ENCODE measurements at places on chromosomes 2 and 18.

DNA sequence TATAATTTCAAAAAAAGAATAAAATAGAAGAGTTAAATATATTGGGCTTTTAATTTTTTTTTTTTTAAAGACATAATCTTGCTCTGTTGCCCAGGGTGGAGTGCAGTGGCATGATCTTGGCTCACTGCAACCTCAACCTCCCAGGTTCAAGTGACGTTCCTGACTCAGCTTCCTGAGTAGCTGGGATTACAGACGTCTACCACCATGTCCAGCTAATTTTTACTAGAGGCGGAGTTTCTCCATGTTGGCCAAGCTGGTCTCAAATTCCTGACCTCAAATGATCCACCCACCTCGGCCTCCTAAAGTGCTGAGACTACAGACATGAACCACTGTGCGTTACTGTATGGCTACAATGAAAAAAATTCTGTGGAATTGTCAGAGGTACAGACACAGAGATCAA, 98.1 kb upstream of the RGPD4 start:
- DNase-seq = no peak
- H3K27ac ChIP-seq = no peak overlapping the region
- H3K27me3 ChIP-seq = no peaks in the 10 kb centered on the region
- no peaks in the 10 kb centered on the region for H3K4me1 ChIP-seq
- no peak overlapping the region for H3K4me3 ChIP-seq
- H3K36me3 ChIP-seq = no peaks in the 10 kb centered on the region

DNA sequence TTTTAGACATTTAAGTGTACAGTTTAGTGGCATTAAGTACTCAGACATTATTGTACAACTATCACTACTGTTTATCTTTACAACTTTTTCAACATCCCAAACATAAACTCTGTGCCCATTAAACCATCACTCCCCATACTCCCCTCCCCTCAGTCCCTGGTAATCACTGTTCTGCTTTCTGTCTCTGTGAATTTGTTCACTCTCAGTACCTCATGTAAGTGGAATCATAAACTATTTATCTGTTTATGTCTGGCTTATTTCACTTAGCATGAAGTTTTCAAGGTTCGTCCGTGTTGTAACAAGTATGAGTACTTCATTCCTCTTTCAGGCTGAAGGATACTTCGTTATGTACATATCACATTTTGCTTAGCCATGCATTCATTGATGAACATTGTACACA, 9.8 kb upstream of the RUFY4 start:
- H3K27ac ChIP-seq = no peak overlapping the region
- DNase-seq = no peak
- H3K4me1 ChIP-seq = no peaks in the 10 kb centered on the region
- H3K27me3 ChIP-seq = peaks cover 63% of the 10 kb centered on the region

DNA sequence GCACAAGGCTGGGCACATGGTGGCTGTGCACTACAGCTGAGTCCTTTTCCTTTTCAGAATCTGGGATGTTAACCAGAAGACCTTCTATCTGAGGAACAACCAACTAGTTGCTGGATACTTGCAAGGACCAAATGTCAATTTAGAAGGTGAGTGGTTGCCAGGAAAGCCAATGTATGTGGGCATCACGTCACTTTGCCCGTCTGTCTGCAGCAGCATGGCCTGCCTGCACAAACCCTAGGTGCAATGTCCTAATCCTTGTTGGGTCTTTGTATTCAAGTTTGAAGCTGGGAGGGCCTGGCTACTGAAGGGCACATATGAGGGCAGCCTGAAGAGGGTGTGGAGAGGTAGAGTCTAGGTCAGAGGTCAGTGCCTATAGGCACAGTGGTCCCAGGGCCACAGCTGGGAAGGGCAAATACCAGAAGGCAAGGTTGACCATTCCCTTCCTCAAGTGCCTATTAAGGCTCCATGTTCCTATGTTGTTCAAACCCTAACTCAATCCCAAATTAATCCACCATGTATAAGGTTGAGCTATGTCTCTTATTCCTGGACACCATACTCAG, 2.2 kb downstream of the IL1RN start:
- no peak for DNase-seq
- no peaks in the 10 kb centered on the region for H3K27me3 ChIP-seq
- no peaks in the 10 kb centered on the region for H3K36me3 ChIP-seq
- no peak overlapping the region for H3K27ac ChIP-seq
- no peak overlapping the region for H3K4me3 ChIP-seq

GRCh38 chr2:195094330-195094729, 562.7 kb upstream of the SLC39A10 start:
- H3K36me3 ChIP-seq = no peaks in the 10 kb centered on the region
- H3K27ac ChIP-seq = no peak overlapping the region
- H3K4me3 ChIP-seq = no peak overlapping the region
- H3K4me1 ChIP-seq = no peaks in the 10 kb centered on the region
- DNase-seq = no peak
- peaks cover 13% of the 10 kb centered on the region for H3K27me3 ChIP-seq

GRCh38 chr2:237310515-237311114, 103.3 kb downstream of the COL6A3 start:
- no peak overlapping the region for H3K27ac ChIP-seq
- no peaks in the 10 kb centered on the region for H3K4me1 ChIP-seq
- no peak for DNase-seq
- H3K4me3 ChIP-seq = no peak overlapping the region
- H3K27me3 ChIP-seq = peaks cover 44% of the 10 kb centered on the region
- no peaks in the 10 kb centered on the region for H3K36me3 ChIP-seq

GRCh38 chr2:166727095-166727494, 161.2 kb upstream of the XIRP2 start:
- no peaks in the 10 kb centered on the region for H3K36me3 ChIP-seq
- no peak overlapping the region for H3K27ac ChIP-seq
- H3K4me1 ChIP-seq = no peaks in the 10 kb centered on the region
- H3K27me3 ChIP-seq = no peaks in the 10 kb centered on the region

DNA sequence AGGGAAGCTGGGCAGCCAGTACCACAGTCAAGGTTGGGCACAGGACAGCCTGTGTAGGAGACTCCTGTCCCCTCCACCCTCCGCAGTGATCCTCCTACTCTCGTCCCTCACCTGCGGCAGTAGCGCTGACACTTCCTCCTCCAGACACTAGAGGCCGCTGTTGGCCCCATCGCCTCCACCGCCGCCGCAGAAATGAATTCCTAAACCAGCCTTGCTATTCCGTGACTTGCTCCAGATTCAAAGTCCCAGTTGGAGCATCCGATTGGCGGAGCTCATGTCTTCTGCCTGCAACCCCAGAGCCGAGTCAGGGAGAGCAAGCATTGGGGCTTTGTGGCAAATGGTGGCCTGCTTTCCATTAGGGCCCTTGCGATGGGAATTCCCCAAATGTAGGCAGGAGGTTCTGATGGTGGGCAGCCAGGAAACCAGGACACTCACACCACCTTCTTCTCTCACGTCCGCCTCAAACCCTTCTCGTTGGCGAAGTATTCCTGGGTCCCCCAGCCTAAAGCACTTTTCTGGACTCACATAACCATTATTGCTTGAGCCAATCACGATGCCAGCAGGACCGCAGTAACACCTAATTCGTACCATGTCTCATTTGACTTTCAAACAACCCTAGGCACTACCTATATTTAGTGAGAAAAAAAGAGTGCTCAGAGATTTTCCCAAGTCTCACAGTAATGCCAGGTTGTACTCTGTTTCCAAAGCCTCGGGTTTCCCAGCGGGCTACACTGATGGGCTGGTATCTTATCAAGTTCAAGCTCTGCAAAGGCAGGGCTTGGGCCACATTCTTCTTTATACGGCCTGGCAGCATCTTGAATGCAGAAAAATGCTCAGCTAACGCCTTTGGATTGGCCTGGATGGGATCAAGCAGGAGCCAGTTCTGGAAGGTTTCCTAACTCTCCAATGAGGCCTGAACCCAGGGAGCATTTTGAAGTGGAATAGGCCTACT, 1.2 kb upstream of the DNAJB2 start:
- peaks cover 30% of the 10 kb centered on the region for H3K36me3 ChIP-seq
- peaks cover 35% of the 10 kb centered on the region for H3K4me1 ChIP-seq
- peak; percentile 68 for DNase-seq

DNA sequence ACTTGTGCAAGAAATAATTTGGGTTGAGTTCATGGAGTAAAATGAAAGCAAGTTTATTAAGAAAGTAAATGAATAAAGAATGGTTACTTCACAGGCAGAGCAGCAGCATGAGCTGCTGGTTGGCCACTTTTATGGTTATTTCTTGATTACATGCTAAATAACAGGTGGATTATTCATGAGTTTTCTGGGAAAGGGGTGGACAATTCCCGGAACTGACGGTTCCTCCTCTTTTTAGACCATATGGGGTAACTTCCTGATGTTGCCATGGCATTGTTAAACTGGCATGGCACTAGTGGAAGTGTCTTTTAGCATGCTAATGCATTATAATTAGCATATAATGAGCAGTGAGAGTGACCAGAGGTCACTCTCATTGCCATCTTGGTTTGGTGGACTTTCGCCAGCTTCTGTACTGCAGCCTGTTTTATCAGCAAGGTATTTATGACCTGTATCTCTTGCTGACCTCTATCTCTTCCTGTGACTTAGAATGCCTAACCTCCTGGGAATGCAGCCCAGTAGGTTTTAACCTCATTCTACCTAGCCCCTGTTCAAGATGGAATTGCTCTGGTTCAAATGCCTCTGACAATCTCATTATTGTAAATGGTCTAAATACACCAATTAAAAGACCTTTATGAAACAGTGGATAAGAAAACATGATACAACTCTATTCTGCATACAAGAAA, 114.1 kb upstream of the FIGN start:
- H3K4me3 ChIP-seq = no peak overlapping the region
- H3K27ac ChIP-seq = no peak overlapping the region
- no peaks in the 10 kb centered on the region for H3K36me3 ChIP-seq
- no peaks in the 10 kb centered on the region for H3K27me3 ChIP-seq
- H3K4me1 ChIP-seq = no peaks in the 10 kb centered on the region

- no peak overlapping the region for H3K4me3 ChIP-seq
- H3K36me3 ChIP-seq = no peaks in the 10 kb centered on the region
- H3K27me3 ChIP-seq = no peaks in the 10 kb centered on the region
- H3K4me1 ChIP-seq = no peaks in the 10 kb centered on the region
Observed at GRCh38 chr2:159942146-159942545, 120.3 kb downstream of the PLA2R1 start.

DNA sequence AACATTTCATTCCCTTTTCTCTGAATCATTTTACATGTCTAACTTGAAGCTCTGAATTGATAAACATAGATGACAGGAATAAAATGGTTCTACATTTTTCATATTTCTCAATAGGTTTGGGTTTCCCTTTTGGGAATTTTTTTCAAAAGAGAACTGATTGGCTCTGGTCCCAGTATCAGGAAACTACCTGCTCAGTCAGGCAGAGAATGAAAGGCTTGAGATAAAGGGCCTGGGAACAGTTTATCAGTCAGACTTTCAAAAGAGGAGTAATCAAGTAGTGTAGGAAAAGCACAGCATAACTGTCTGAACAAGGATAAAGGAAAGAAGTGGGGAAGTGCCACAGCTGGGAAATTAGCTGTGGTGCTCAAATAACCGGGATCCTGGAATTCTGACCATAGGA, 28.3 kb upstream of the CCL20 start:
- H3K27me3 ChIP-seq = peaks cover 62% of the 10 kb centered on the region
- H3K27ac ChIP-seq = no peak overlapping the region
- no peak overlapping the region for H3K4me3 ChIP-seq
- peaks cover 2% of the 10 kb centered on the region for H3K36me3 ChIP-seq
- no peak for DNase-seq

- DNase-seq = no peak
- no peak overlapping the region for H3K4me3 ChIP-seq
- no peak overlapping the region for H3K27ac ChIP-seq
- H3K27me3 ChIP-seq = no peaks in the 10 kb centered on the region
- H3K4me1 ChIP-seq = no peaks in the 10 kb centered on the region
- no peaks in the 10 kb centered on the region for H3K36me3 ChIP-seq
Observed at GRCh38 chr2:132448771-132449170, 32.2 kb downstream of the GPR39 start.

DNA sequence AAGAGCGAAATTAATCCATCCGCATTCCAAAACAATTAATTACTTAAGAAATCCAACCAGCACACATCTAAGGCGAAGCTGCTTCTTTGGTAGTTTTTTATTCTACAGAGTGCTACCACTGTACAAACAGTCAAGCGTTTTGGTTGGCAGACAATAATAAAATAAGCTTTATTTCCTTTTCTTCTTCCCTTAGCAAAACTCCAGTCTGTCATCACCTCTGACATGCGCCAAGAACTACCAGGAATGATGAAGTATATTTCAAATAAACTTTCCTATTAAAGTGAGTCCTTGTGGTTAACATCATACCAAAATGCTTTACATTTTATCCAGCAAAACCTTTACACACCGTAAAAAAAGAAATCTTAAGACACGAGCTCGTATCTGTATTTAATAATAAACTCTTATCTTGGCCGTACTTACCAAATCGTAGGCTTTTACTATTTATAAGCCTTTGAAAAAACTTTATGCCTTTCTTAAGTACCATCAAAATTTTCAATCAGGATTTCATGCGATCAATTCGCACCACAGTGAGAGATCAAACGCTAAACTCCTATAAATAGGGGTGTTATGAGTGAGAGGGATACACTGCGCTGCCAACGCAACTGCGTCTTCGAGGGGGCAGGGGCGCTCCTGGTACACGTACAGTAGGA, 1.3 kb downstream of the ATL2 start:
- peak overlapping the region; percentile 88 for H3K27ac ChIP-seq
- peak overlapping the region; percentile 91 for H3K4me3 ChIP-seq
- H3K27me3 ChIP-seq = no peaks in the 10 kb centered on the region
- no peak for DNase-seq
- H3K4me1 ChIP-seq = peaks cover 55% of the 10 kb centered on the region

GRCh38 chr2:181977661-181978350, 7.8 kb upstream of the PPP1R1C start:
- H3K4me3 ChIP-seq = no peak overlapping the region
- no peak for DNase-seq
- H3K4me1 ChIP-seq = no peaks in the 10 kb centered on the region
- H3K27me3 ChIP-seq = peaks cover 33% of the 10 kb centered on the region
- no peaks in the 10 kb centered on the region for H3K36me3 ChIP-seq

- no peak for DNase-seq
- H3K27me3 ChIP-seq = peaks cover 6% of the 10 kb centered on the region
- no peak overlapping the region for H3K27ac ChIP-seq
Observed at GRCh38 chr2:227410191-227410590, 22.4 kb upstream of the SCYGR1 start.

- no peak for DNase-seq
- no peaks in the 10 kb centered on the region for H3K4me1 ChIP-seq
- H3K27me3 ChIP-seq = no peaks in the 10 kb centered on the region
- no peak overlapping the region for H3K27ac ChIP-seq
- H3K36me3 ChIP-seq = no peaks in the 10 kb centered on the region
- H3K4me3 ChIP-seq = no peak overlapping the region
Observed at GRCh38 chr18:68840554-68841263, 42.8 kb downstream of the CCDC102B start.

GRCh38 chr2:890791-891190, 59.9 kb upstream of the SNTG2 start:
- H3K27me3 ChIP-seq = peaks cover 61% of the 10 kb centered on the region
- no peaks in the 10 kb centered on the region for H3K36me3 ChIP-seq
- H3K4me3 ChIP-seq = no peak overlapping the region
- no peak for DNase-seq
- no peak overlapping the region for H3K27ac ChIP-seq

DNA sequence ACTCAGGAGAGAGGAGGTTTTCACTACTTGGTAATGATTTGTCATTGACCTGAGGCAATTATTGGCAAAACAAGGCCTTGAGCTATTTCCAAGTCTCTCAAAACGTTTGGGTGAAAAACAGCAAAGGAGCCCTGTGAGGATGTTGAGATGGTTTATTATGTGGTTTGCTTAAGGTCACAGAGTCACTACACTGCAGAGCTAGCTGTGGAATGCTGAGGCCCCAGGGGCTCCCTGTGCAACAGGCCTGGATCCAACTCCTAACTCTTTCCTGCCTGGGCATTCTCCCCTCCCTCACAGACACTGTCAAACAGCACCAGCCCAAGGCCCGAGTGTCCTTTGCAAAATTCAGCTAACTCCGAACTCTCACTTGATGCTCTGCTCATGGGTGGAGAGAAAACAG, 754.6 kb upstream of the SOX11 start:
- no peak for DNase-seq
- no peaks in the 10 kb centered on the region for H3K36me3 ChIP-seq
- H3K27ac ChIP-seq = no peak overlapping the region
- no peaks in the 10 kb centered on the region for H3K4me1 ChIP-seq
